ENCODE measurements at places on chromosomes 11 and 22. TPM values are rescaled to one million over a fixed set of nuclear protein-coding genes. Genes with fewer than 3 reads are reported as not detected.

DNA sequence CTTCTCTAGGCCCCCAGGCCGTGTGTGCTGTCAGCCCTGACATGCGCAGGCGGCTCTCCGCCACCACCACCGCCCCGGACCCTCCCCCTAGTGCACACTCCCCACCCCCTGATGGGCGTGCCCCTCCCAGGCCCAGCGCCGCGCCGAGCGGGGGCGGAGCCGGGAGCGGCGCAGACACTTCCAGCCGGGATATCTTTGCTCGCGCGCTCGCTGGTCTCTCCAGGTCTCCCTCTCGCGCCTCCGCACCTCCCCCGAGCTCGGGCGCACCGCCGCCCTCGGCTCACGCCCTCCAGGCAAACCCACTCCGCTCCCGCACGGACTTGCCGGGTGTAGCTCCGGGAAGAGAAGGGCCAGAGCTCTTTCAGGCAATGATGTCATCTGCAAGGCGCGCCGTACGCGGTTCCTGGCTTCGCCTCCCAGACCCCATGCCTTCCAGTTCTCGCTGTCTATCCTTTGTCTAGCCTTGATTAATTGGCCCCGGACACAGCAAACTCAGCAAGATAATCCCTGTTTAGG, at the start of gene SCN3B:
TSS of gene SCN3B (minus strand) at position 59 of the 516 bp plus-strand sequence. CDS start 823 bp downstream, outside the sequence.
- DNase-seq: no peak
- no peaks in the 10 kb centered on the region for H3K36me3 ChIP-seq
- peak within 1 kb of the TSS; percentile 78 for H3K4me3 ChIP-seq
- H3K27ac ChIP-seq: no peak within 1 kb of the TSS
- peaks cover 22% of the 10 kb centered on the region for H3K27me3 ChIP-seq

GRCh38 chr11:44680982-44681597, 45.7 kb upstream of the TSPAN18 start:
- H3K27ac ChIP-seq: peak overlapping the region; percentile 22
- DNase-seq: peak; percentile 37
- peaks cover 10% of the 10 kb centered on the region for H3K4me1 ChIP-seq
- peak overlapping the region; percentile 41 for H3K4me3 ChIP-seq
- H3K36me3 ChIP-seq: no peaks in the 10 kb centered on the region

DNA sequence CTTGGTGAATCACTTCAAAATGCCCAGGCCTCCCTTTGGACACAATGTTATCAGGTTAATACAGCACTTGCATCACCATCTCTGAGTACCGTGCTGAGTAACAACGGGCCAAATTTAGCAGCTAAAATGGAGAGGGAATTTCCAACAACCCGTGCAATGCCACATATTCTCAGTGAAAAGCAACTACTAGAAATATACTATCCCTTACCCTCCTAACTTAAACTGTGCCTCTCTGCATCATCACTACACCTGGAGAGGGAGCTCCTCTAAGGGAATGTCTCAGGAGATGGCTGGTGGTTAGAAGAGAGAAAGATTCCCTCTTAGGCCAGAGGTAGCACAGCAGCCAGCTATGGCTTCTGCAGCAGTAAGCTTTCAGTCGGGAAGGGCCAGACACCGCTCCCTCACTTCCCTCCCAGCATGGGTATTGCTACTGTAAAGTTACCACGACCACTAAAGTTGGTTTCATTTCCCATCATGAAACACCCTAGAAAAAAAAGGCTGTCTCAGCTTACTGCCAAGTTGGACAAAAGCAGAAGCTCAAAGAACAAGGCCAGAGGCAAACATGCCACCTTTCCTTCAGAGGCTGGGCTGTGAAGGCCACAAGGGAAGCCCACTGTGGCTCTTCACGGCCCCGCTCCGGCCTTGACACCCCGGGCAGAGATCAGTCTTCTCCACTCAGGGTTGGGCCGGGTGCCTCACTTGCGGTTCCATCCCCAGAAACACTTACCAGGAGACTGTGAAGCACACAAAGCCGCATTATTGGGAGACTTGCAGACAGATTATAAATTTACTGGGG, 3.9 kb downstream of the MAML2 start:
- peak overlapping the region; percentile 53 for H3K27ac ChIP-seq
- H3K27me3 ChIP-seq: no peaks in the 10 kb centered on the region
- H3K4me3 ChIP-seq: peak overlapping the region; percentile 69

Gene FIBIN
- not detected for total RNA-seq

Gene C22orf23
- not detected for total RNA-seq

DNA sequence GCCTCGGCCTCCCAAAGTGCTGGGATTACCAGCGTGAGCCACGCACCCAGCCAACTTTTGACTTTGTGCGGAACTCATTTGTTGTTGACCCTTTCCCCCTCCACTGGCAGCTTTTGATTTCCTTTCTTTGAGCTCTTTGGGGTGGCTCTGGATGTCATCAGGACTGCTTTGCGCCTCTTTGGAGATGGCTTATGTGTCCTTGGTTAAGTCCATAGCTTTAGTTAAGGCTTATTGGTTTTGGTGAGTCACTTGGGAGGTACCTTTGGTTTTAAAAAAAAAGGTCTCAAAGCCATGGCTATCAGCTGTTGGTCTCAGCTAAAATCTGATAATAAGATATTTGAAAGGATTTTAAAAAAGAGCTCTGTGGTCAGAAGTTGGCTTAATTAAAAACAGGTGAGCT, 5.1 kb upstream of the ARSA start:
- no peak overlapping the region for H3K4me3 ChIP-seq
- DNase-seq: no peak
- no peaks in the 10 kb centered on the region for H3K36me3 ChIP-seq
- H3K27ac ChIP-seq: no peak overlapping the region

- peak overlapping the region; percentile 36 for H3K4me3 ChIP-seq
- no peak overlapping the region for H3K27ac ChIP-seq
- H3K4me1 ChIP-seq: peaks cover 19% of the 10 kb centered on the region
- no peak for DNase-seq
- no peaks in the 10 kb centered on the region for H3K36me3 ChIP-seq
These were observed 775 bp downstream of the FAM181B start for GRCh38 chr11:82732734-82733443.

Gene FADS1
- total RNA-seq: 8.8 TPM

GRCh38 chr11:112128483-112129121, 35.3 kb downstream of the IL18 start:
- H3K4me3 ChIP-seq: no peak overlapping the region
- no peaks in the 10 kb centered on the region for H3K4me1 ChIP-seq
- no peak overlapping the region for H3K27ac ChIP-seq
- H3K36me3 ChIP-seq: no peaks in the 10 kb centered on the region

Gene CECR2
- 1.1 TPM for total RNA-seq

GRCh38 chr11:15761235-15761634, 595.1 kb downstream of the SOX6 start:
- DNase-seq: no peak
- no peaks in the 10 kb centered on the region for H3K27me3 ChIP-seq
- H3K27ac ChIP-seq: no peak overlapping the region
- no peaks in the 10 kb centered on the region for H3K36me3 ChIP-seq

- DNase-seq: no peak
- no peaks in the 10 kb centered on the region for H3K36me3 ChIP-seq
- H3K27ac ChIP-seq: no peak overlapping the region
- H3K4me1 ChIP-seq: no peaks in the 10 kb centered on the region
These were observed 103.7 kb downstream of the PPP6R3 start for GRCh38 chr11:68564261-68564660.

Gene C11orf42
- total RNA-seq: not detected

Gene HBE1
- 3.1 TPM for total RNA-seq

- no peak for DNase-seq
- peaks cover 7% of the 10 kb centered on the region for H3K4me1 ChIP-seq
- no peak overlapping the region for H3K27ac ChIP-seq
These were observed 54.3 kb upstream of the MYEOV start for GRCh38 chr11:69239641-69240040.

Gene BSCL2
- 43.7 TPM for total RNA-seq

DNA sequence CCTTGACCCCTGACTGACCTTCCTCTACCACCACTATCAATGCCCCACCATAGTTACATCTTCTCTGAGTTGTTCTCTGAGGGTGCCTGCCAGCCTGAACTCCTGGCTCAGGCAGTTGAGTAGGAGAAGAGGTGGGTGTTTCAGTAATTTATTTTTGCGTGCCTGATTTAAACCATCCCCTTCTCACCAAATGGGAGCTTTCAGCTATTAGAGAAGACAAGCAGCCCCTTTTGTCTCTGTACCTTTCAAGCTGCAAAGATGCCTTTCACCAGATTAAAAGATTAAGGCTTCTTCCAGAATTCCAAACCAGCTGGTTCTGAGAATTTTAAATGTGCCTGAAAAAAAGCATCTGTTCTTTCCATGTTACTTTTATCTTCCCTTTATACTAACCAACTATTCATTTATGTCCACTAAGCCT, 223.8 kb downstream of the FAM76B start:
- H3K4me1 ChIP-seq: no peaks in the 10 kb centered on the region
- no peak for DNase-seq
- no peaks in the 10 kb centered on the region for H3K36me3 ChIP-seq
- no peak overlapping the region for H3K27ac ChIP-seq

DNA sequence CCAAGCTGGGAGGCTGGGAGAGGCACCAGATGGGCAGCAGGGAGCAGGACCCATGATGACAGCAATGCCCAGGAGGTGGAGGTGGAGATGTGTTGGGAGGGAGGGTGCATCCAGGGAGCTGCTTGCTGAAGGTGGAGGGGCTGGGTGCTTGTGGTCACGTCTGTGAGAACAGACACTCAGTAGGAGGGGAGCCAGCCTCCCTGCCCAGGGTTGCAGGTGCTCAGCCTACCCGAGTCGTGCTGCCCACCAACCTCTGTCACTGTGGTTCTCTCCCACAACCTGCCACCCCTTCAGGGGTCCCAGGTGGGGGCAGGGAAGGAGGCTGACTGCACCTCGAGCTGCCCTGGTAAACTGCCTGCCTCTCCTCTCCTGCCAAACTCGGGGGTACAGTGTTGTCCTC, 5.5 kb downstream of the PRDX5 start:
- no peak overlapping the region for H3K4me3 ChIP-seq
- peaks cover 22% of the 10 kb centered on the region for H3K36me3 ChIP-seq
- no peak overlapping the region for H3K27ac ChIP-seq
- DNase-seq: no peak
- H3K4me1 ChIP-seq: peaks cover 2% of the 10 kb centered on the region

- peak overlapping the region; percentile 58 for H3K4me3 ChIP-seq
- H3K27me3 ChIP-seq: no peaks in the 10 kb centered on the region
- peak; percentile 49 for DNase-seq
- H3K4me1 ChIP-seq: peaks cover 38% of the 10 kb centered on the region
These were observed 14.8 kb downstream of the SGSM3 start for GRCh38 chr22:40385036-40385782.

DNA sequence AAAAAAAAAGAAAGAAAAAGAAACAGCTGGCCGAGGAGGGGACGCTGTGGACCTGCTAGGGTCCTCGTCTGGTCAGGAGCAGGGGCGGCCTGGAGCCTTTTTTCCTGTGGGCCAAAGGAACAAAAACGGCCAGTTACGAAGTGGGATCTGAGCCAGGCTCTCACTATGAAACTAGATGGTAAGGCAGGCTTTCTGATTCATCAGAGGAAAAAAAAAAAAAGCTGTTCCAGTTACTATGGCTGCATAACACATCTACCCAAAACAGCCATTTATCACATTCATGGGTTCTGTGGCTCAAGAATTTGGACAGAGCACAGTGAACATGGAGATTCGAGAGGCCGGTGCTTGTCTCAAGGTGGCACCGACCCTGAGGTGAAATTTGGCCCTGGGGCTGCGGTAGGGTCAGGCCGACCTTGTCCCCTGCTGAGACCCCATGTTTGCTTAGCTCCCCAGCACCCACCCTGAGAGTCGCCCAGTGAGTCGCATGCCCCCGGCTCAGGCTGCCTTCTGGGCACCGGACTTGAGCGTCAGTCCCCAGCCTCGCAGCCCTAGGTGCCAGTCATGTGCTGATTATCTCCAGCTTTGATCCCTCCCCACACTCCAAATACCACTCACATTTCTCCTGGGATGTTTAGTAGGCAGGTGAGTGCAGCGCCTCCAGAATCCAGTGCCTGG, 34.2 kb downstream of the MRGPRD start:
- H3K27ac ChIP-seq: no peak overlapping the region
- peaks cover 4% of the 10 kb centered on the region for H3K27me3 ChIP-seq
- H3K4me1 ChIP-seq: no peaks in the 10 kb centered on the region
- DNase-seq: no peak

GRCh38 chr22:44385781-44386180, 73.0 kb upstream of the SHISAL1 start:
- no peaks in the 10 kb centered on the region for H3K36me3 ChIP-seq
- H3K27me3 ChIP-seq: no peaks in the 10 kb centered on the region
- no peak overlapping the region for H3K27ac ChIP-seq
- no peak overlapping the region for H3K4me3 ChIP-seq

DNA sequence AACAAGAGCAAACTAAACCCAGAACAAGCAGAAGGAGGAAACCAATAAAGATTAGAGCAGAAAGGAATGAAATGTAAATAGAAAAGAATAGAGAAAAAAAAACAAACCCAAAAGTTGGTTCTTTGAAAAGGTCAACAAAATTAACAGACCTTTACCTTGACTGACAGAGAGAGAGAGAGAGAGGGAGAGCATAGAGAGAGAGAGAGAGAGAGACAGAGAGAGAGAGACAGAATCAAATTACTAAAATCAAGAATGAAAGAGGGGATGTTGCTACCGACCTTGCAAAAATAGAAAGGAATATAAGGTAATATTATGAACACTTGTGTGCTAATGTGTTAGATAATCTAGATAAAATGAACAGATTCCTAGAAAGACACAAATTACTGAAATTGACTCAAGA, 22.6 kb upstream of the AMPD3 start:
- H3K36me3 ChIP-seq: no peaks in the 10 kb centered on the region
- H3K4me3 ChIP-seq: no peak overlapping the region
- no peak overlapping the region for H3K27ac ChIP-seq
- peaks cover 2% of the 10 kb centered on the region for H3K27me3 ChIP-seq
- no peaks in the 10 kb centered on the region for H3K4me1 ChIP-seq

DNA sequence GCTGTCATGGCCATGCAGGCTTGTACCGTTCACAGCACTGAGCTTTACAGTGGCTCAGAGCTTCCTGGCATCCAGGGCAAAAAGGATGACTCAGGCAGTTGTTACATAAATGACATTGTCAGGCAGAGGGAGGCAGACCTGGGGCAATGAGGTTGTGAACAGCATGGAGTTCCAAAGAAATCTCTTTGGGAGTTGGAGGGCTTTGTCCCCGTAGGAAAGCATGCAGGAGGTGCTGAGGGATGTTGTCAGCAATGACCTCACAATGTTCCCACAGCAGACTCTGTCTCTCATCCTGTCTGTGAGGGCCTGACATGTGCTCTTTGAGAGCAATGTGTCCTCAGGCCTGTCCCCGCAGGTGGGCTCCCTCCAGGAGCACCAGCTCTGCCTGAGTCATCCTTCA, 25.9 kb upstream of the PDE2A start:
- H3K27me3 ChIP-seq: no peaks in the 10 kb centered on the region
- H3K4me1 ChIP-seq: no peaks in the 10 kb centered on the region
- H3K4me3 ChIP-seq: no peak overlapping the region

DNA sequence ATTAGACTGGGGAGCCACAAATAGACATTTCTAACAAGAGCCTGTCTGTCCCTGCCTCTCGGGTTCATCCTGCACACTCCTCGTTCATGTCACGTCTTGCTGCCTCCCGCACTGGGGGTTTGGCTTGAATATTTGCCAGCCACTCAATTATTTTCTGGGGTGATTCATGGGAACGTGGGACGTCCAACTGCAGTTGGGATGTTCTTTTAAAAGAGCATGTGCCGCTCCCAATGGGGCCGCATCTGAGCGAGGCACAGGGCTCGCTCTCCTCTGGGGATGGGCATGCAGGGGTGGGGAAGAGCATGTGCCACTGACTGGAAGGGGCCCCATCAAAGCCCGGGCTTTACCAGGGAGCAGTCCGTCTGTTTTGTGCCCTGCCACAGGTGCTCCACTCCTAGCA, 43.4 kb downstream of the PARVG start:
- H3K27me3 ChIP-seq: no peaks in the 10 kb centered on the region
- no peaks in the 10 kb centered on the region for H3K36me3 ChIP-seq
- no peak overlapping the region for H3K27ac ChIP-seq

GRCh38 chr22:39092111-39092862, 4.8 kb upstream of the APOBEC3H start:
- H3K27ac ChIP-seq: peak overlapping the region; percentile 99
- H3K4me1 ChIP-seq: peaks cover 99% of the 10 kb centered on the region
- H3K36me3 ChIP-seq: peaks cover 1% of the 10 kb centered on the region
- no peaks in the 10 kb centered on the region for H3K27me3 ChIP-seq
- H3K4me3 ChIP-seq: no peak overlapping the region
- DNase-seq: no peak

Gene NAV2
- 1.4 TPM for total RNA-seq

Gene RIMBP3B
- total RNA-seq: 0.60 TPM

Measured in T-cell (primary cell).